ENCODE measurements at places on chromosomes 16 and 17.

- no peak for DNase-seq
Observed at GRCh38 chr17:28480278-28480677, 6.8 kb downstream of the SLC13A2 start.

GRCh38 chr17:56913353-56913866 is 439 bp downstream of the TRIM25 start:
- peak; percentile 24 for DNase-seq

DNA sequence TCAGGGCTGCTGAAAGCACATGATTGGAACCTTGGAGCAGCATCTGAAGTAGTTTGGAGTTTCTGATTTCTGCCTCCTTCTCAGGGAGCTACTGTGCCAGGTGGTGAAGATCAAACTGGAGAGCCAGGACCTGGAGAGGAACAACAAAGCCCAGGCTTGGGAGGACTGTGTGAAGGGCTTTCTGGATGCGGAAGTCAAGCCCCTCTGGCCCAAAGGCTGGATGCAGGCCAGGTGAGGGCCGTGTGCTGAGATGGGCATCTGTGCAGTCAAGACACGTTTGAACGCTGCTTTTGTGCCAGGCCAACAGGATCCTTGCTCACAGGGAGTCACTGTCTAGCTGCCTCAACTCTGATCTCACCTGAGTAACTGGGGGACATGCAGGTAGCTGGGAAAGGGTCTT is 23.8 kb downstream of the UBN1 start:
- no peak for DNase-seq

GRCh38 chr16:31474173-31474714 is 2.3 kb downstream of the TGFB1I1 start:
- DNase-seq: no peak

DNA sequence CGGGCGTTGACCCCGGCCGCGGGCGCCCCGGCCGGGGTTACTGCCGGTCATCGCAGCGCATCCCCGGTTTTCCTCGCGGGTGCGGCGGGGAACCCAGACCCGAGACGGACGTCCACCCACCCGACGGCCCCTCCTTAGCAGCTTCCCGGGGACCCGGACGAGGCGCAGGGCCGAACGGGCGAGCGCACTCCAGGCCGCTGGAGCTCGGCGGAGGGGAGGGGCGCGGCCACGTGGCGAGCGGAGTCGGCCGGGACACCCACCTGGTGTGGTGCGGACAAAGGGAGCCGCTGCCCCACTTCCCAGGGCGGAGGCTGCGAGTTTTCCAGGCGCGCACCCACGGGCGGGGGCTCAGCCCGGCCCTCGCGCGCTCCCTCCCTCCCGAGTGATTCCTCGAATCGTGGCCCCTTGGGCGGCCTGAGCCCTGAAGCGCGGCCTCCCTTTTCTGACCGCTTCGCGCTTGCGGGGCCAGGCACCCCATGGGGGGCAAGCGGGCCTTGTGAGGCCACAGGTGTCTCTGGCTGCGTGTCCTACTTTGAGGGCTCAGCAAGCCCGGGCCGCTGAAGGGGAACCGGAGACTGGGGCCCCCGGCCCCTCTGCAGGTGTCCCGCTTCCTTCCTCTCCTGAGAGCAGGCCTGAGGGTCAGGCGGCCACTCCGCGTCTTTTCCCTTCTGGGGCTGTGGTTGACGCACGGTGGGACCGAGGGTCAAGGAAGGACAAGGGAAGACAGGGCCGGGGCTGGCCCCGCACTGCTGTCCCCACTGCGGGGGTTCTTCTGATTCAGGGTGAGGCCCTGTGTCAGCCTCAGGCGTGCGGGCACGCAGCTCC is 1.1 kb upstream of the FASN start:
- DNase-seq: no peak

- DNase-seq: no peak
Observed at GRCh38 chr17:66682283-66682682, 152.6 kb upstream of the CACNG5 start.

- no peak for DNase-seq
Observed at GRCh38 chr17:28199115-28199514, 119.9 kb upstream of the TMEM97 start.

DNA sequence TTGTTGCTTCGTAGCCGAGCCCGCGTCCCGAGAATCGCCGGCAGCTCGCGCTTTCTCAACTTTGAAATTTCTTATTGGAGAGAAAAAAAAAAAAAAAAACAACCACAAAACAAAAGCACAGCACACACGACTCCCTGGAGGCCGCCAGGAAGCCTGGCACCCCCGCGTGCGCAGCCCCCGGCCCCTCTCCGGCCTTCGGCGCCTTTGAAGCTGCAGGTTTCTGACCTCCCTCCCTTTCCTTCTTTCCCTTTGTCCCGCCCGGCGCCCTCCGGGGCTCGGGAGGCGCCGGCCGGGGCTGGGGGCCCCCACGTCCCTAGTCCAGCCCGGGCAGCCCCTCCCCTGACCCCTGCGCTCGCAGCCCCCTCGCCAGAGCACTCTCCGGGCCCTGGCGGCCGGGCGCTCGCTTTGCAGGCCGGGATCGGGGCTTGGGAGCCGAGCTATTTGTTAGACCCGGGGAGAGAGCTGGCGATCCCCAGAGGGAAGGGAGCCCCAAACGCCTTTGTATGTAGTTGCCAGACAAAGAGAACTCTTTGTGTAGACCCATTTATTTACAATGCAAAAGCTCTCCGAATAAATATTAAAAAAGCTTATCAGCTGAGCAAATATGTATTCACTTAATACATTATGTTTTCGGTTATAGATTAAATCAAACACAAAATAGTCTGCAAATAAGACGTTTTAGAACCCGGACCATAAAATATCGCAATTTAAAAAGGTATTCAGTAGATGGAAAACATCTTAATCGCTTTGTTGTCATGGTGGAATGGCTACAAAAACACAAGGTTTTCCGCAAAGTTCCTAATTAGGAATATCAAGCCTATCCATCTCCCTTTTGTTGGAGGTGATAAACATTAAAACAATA is 2.3 kb downstream of the BAHCC1 start:
- DNase-seq: peak; percentile 73

DNA sequence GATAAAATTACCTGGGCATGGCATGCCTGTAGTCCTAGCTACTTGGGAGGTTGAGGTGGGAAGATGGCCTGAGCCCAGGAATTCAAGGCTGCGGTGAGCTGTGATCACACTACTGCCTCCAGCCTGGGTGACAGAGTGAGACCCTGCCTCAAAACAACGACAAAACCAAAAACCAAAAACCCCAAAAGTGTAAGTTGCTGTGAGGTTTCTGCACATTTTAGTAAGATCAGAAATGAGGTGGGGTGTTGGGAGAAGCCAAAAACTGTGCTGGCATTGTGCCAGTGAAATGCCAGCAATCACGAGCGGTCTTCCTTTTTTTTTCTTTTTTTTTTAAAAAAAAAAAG is 114.6 kb downstream of the PITPNC1 start:
- DNase-seq: no peak

GRCh38 chr17:81511554-81511803 is 1.1 kb downstream of the ACTG1 start:
- peak; percentile 40 for DNase-seq

GRCh38 chr17:47717979-47718621 is 14.9 kb upstream of the TBX21 start:
- DNase-seq: no peak

DNA sequence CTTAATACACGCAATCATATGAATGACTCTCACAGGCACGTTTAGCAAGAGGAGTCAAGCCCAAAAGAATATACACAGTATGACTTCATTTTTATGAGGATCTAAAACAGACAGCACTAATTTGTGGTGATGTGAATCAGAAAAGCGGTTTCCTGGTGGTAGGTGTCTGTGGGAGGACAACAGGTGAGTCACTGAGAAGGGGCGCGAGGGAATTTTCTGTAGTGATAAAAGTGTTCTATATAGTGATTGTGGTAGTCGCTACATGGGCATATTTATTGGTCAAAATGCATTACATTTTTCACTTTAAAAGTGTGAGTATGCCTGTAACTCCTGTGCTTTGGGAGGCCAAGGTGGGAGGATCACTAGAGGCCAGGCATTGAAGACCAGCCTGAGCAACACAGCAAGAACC is 7.6 kb upstream of the TNRC6A start:
- DNase-seq: no peak

DNA sequence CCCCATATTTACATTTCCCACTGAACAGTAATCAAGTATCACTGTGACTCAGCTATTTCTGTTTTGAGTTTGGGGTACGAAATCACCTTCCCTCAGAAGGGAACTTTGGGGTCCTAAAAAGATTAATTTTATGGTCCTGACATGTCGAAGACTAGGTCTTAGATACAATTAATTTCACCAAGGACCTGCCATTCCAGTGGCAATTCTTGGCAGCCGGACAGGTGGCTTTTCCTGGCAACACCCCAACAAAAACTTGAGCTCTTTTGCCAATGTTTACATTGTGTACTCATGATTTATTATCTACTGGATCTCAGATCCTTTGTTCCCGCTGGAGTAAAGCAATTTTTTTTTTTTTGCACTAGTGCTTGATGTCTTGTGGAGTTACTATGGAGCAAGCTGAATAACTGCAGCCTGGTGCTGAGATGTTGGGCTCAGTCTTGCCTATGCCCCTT is 14.4 kb downstream of the SLFN5 start:
- DNase-seq: no peak

DNA sequence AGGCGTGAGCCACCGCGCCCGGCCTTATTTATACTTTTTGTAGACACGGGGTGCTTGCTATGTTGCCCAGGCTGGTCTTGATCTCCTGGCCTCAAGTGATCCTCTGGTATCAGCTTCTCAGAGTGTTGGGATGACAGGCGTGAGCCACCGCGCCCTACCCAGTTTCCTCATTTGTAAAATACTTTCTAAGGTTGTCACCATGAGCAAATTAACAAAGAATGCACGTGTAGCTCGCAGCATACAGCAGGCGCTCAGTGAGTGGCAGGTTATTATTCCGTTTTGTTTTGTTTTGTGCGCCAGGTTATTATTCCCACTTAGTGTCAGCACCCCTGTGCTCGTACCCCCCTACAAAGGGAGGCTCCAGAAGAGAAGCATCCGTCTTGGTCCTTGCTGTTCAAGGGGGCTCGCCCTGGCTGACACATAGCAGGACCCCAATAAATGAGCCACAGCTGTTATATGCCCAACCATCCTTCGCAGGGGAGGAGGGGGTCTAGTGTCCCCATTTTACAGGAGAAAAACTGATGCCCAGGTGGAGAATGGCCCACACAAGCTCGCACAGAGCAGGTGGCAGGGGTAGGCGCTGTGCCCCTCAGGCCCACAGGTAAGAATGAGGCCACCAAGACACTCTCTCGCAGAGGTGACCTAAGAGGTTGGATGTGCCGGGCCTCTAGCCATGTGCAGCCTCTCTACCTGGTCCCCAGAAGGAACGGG is 686 bp upstream of the MIEF2 start:
- no peak for DNase-seq

- no peak for DNase-seq
Observed at GRCh38 chr16:69240331-69240730, 53.4 kb downstream of the SNTB2 start.

DNA sequence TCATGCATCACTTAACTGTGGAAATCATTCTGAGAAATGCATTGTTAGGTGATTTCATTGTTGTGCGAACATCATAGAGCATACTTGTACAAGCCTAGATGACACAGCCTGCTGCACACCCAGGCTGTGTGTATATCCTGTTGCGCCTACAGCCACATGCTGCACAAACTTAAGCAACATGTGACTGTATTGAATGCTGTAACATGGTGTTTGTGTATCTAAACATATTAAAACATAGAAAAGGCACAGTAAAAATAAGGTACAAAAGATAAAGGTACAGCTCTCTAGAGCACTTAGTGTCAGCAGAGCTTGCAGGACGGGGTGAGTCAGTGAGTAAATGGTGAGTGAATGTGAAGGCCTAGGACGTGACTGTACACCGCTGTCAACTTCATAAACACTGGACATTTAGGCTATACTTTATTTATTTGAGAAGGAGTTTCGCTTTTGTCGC is 11.9 kb downstream of the FOXK2 start:
- DNase-seq: no peak

DNA sequence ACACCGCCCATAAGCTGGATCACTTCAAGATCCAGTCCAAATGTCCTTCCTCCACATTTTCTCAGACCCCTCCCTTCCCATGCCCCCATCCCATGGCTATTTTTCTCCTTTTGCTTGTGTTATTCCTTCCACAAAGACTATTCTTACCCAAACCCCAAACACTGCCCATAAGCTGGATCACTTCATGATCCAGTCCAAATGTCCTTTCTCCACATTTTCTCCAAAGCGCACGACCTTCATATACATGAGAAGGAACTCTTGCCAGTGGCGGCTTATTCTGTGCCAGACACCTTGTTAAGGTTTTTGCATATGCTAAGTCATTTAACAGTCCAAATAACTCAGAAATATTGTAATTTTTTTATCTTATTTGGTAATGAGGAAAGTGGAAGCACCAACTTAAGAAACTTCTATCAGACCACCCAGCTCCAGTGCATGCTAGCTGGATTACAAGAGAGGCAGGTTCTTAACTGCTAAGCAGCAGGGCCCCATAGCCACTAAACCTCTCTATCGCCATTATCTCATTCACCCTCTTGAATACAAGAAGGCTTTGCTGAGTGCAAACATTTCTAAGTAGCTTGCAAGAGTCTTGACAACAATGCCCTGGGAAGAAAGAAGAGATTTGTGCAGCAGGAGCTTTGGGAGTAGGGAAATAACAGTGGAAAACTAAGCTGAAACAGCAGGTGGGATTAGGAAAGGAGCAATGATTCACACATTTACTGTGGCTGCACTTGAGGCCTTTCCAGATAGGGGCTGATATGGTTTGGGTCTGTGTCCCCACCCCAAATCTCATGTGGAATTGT is 428.2 kb upstream of the MAF start:
- no peak for DNase-seq

- DNase-seq: peak; percentile 81
Observed at GRCh38 chr17:8225813-8226535, 15.6 kb upstream of the AURKB start.

DNA sequence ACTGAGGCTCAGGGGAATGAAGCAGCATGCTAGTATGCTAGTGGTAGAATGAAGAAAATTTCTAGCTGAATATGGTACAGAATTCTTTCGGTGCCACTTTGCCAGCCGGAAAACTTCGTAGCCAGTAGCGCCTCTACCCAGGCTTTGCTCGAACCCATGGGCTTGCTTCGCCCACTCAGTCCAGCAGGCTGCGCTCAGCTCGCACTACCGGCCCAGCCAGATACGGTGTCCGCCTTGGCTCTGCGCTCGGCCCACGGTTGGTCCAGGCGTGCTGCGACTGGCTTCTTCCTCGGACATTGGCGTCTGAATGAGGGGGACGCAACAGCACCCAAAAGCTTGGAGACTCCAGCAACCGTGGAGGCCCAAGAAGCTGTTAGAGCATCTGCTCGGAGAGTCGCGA is 372.5 kb upstream of the CDH8 start:
- DNase-seq: peak; percentile 43

- no peak for DNase-seq
Observed at GRCh38 chr17:32827227-32827626, 49.7 kb downstream of the MYO1D start.
